Memory B cell (primary cell): ENCODE measurements at places on chromosomes 2 and 18.

- no peak for DNase-seq
These were observed 39.6 kb downstream of the RTTN start for GRCh38 chr18:70165936-70166335.

DNA sequence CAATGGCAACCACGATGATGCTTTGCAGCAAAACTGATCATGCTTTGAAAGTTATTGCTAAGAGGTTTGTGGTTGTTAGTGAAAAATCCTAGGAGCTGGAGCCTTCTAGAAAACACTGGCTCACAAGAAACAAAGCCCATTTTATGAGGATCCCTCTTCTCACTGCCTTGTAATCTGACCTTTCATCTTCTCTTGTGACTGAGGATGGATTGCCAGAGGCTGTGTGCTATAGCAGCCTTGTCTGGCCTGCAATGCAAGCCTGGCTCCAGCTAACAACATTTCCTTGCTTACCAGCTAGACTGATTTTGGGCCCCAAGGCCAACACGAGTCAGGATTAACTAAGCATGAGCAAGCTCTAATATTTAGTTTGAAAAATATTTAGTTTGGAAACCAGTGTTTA lies 13.1 kb downstream of the PIEZO2 start:
- no peak for DNase-seq

GRCh38 chr2:166404831-166405568 lies 29.3 kb upstream of the SCN9A start:
- DNase-seq = no peak

DNA sequence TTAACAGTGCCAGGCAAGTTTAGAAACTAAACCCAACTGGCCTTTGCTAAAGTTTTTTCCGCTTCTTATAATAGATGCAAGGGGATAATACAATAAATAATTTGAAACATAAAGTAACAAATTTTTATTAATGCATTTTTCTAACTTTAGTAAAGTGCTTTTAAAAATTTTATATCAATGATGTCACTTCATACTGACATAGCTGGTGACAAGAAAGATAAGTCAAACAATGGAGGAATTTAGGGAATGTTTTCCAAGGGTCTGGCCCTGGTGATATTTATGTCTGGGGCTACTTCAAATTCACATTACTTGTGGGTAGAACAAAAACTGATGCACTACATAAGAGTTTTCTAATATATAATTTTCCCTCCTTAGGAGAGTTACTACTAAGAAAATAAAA lies 61.2 kb upstream of the CBLN2 start:
- DNase-seq = no peak

DNA sequence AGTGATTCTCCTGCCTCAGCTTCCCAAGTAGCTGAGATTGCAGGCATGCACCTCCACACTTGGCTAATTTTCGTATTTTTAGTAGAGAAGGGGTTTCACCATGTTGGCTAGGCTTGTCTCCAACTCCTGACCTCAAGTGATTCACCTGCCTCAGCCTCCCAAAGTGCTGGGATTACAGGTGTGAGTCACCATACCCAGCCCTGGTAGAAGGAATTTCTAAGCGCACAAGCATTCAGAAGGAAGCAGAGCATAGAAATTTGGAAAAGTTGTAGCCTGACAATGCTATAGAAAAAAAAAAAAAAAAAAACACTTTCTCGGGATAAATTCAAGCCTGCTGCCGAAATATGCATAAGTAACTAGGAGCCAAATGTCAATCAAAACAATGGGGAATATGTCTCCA lies 249.4 kb downstream of the GRB14 start:
- DNase-seq = no peak

- no peak for DNase-seq
These were observed 440.7 kb downstream of the RND3 start for GRCh38 chr2:150046810-150047209.

GRCh38 chr2:213545964-213546475 lies 261.8 kb downstream of the SPAG16 start:
- no peak for DNase-seq

DNA sequence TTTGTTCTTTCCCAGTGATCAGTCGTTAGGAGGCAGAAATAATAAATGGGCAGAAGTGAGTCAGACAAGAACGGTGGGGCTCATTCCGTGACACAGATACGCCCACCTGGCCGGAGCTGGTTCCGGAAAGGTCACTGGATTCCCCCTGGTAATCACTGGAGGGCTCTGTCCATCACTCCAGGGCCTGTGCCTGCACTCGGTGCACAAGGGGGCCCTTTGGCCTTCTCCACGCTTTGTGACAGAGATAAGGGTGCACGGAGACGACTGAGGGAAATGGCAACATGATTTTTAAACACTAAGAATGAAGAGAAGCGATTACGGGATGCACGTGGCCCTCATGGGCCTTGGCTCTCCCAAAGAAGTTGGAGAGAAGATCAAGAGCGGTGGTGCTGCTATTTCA lies 84.4 kb downstream of the PTGR3 start:
- no peak for DNase-seq

DNA sequence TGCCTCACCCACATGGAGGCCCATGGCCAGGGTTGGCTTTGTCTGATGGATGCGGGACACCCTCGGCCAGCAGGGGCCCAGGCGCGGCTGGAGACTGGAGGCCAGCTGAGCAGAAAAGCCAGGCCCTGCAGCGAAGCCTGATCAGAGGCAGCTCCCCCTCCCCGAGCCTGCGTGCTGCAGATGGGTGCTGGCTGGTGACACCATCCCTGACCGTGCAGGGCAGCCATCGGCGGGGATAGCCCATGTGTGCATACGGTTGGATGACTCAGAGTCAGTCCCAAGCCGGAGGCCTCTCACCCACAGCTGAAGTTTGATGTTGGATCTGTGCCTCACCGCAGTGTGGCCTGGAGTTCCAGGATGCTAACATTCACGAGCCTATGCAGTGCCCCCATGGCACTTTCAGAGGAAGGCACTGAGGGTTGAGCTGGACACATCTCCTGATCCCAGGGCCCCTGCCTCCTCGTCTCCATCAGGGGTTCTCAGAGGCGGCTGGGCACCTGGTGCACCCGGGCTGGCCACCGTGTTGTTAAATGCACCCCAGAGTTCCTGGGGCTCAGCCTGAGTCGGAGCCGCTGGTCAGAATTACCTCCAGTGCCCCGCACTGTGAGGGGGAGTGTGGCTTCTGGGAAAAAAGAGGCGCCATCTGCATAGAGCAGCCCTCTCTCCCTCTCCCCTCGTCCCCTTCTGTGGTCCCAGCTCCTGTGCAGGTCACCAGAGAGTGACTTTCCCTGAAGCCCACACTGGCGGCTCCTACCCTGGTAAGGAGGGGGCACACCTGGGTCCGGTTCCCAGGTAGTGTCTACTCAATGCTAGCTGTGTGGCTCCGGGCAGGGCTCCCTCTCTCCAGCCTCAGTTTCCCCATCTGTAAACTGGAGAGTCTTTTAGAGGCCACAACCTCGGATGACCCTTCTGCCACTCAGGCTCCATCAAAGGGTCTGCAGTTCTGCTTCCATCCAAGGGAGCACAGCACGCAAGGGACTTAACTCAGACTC lies 19.4 kb upstream of the KIF1A start:
- no peak for DNase-seq

- no peak for DNase-seq
These were observed 10.2 kb upstream of the ATRAID start for GRCh38 chr2:27201675-27202074.

DNA sequence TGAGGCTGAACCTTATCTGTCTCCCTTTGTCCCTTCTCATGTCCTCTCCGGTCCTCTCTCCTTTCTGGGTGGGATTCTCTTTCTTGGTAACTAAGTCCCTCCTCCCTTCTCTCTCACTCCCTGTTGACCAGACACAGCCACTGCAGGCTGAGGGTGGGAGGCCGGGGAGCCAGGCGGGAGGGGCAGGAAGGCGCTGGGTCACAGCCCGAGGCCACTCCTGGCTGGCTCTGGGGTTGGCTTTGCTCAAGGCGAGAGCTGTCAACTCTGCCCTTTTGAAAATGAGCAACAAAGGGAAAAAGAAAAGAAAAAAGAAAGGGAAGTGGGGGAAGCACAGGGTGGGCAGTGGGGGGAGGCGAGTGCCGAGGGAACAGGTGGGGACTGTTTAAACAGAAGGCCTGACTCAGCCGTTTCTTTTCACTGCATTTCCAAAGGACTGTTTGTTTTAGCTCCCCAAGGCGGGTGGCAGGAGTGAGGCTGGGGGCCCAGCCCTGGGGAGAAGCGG lies 70.5 kb upstream of the IGFBP5 start:
- DNase-seq = no peak

DNA sequence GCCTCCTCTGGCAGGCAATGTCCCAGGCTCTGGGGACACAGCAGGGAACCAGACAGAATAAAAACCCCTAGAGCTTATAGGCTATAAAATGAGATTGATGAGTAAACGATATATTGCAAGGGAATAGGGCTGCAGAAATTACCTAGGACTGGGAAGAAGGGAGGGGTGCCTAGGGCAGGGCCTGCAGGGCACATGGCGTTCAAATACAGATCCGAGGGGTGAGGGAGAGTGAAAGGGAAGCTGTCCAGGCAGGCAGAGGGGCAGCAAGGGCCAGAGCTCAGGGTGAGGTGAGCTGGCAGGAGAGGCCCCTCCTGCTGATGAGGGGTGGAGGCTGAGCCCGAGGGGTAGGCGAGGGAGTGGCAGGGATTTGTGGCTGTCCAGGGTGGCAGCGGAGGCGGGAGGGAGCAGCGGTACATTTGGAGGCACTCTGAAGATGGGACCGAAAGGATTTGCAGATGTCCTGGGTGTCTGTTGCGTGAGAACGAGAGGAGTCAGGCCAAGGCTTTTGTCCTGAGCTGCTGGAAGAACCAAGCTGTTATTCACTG lies 33.7 kb downstream of the KCNIP3 start:
- DNase-seq = no peak

- no peak for DNase-seq
These were observed 41.5 kb downstream of the SP140 start for GRCh38 chr2:230267059-230267458.

DNA sequence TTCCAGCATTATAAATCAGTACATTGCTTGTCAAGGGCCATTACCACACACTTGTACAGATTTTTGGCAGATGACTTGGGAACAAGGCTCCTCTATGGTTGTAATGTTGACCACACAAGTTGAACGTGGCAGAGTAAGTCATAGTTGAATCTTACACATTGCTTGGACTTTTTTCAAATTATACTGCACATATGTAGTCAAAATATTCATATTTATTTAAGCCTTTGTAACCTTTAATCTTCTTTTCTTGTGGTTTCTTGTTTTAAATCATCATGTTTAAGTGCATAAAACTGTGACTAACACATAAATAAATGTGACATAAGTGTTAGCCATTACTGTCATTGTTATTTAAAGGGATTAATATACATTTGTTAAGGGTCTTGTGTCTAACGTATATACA lies 52.1 kb upstream of the EPB41L5 start:
- no peak for DNase-seq

- DNase-seq = peak; percentile 27
These were observed 151.3 kb downstream of the NEDD4L start for GRCh38 chr18:58195278-58195765.

DNA sequence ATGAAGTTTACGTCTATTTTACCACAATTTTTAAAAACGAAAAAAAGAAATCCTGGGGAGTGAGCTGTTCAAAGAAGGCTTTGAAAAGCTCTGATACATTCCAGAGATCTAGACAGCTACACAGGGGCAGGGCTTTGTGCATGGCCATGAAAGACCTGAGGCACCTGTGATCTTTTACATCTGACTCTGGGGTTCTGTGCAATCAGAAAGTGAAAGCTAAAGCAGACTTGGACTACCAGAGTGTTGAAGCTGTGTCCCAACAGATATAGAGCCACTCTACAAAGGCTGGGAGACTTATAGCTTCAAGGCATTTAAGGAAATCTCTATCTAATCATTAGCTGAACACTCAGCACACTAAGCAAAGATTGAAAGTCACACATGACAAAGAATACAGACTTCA lies 34.1 kb downstream of the PARD6G start:
- no peak for DNase-seq

DNA sequence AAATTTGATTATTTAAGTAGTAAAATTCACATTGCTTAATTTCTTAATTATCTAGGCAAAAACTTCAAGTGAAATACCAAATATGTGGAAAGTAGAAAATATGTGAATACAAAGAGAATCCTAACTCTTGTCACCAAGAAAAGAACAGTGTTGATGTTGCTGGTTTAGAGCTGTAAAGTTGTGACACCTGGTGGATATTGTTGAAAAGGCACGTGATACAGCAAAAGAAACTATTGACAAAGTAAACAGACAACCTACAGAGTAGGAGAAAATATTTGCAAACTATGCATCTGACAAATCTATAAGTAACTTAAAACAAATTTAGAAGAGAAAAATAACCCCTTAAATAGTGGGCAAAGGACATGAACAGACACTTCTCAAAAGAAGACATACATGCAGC lies 25.6 kb upstream of the ZC3H15 start:
- no peak for DNase-seq

DNA sequence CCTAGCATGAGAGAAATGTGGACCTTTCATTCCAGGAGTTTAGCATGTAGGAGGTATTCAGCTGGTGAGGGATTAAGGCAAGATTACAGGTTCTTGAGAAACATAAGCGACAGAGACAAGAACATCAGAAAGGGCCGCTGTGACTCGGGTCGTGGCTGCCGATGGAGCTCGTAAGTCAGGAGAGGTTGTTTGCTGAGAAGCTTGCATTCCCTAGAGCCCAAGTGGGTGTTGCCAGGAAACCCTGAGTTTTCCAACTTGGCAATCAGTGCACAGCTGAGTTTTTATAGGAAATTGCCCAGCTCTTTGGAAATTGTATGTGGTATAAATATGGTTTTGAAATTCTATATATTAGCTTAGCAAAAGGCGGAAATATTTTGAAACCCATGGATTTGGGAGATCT lies 46.4 kb upstream of the CYP1B1 start:
- DNase-seq = no peak

DNA sequence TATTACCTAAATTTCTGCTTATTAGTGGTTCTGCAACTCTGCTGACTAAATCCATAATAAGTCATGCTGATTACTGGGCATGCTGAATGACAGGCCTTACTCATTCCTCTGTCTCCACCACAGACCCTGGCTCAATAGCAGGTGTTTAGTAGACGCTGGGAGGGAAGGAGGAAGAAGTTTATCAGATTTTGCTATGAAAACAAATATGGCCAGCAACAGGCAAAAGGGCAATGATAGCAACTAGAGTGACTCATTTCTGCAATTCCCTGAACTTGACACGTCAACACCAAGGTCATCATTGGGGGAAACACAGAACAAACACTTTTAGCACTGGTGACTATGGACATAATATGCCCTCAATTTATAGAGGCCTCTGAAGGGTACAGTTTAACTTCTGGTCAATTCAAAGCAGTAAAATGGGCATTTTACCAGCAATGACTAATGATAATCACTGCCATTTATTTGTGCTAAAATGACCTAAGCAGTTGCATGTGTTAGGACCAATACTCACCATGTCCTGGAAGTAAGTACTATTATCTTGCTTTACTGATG lies 35.2 kb downstream of the TMEM163 start:
- DNase-seq = no peak

GRCh38 chr2:2455151-2455550 lies 124.1 kb upstream of the MYT1L start:
- DNase-seq = no peak

DNA sequence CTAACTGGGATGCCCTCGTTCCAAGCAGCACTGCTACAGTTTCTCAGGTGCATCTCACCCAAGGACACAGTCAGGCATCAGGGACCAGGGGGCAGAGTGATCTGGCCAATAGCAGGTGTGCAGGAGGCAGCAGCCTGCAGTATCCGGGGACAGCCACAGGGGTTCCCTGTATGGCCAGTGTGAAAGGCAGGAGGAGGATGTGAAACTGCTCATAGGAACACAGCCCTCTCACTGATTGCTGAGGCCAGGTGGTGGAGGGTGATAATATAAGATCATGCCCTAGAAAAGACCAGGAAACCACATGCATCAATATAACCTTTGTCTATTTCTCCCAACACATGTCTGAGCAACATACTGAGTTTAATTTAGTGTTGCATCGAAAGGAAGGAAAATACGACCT lies 112.7 kb upstream of the TACR1 start:
- peak; percentile 38 for DNase-seq
